ENCODE measurements at places on chromosomes 5 and 9. TPM values are rescaled to one million over a fixed set of nuclear protein-coding genes. Genes with fewer than 3 reads are reported as not detected.

DNA sequence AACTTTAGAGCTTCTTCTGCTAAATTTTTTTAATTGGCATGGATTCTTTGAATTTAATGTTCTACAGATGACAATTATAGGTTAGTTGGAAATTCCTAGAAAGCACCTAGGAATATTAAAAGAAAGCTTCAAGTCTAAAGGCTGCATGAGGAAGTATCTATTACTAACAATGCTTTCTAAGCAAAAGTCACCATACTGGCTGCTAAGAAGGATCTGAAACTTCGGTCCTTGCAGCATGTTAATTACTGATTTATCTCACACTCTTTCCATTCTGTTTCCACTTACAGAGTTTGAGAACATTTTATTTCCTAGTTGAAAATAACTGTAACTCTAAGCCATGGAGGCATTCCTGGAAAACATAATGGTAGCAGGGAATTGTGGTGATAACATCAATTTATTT lies 8.4 kb downstream of the SEMA6A start:
- no peak for DNase-seq

DNA sequence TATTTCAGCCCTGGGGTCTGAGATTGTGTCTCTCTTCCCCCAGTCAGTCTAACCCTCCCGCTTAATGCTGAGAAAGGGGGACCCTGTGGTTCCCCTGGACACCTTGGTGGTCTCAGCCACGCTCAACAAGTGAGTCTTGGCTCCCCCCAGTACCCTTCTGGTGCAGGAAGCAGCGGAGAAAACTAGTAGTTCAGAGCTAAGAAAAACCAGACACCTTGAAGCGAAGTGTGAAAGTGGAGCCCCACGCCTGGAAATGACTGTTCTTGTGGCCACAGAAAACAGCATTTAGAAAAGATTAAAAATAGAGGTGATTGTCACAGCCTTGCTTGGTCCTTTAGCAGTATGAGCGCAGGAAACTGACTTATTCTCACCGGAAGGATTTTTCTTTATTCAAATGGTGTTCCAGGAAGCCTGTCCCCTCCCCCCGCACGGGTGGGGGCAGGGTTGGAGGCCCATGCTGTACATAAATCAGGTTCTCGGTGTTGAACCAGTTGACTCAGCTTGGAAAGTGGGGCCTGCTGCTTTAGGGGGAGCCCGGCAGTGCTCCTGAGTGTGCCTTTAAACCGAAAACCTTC lies 8.1 kb downstream of the ARPC5L start:
- DNase-seq, result no peak

- no peak for DNase-seq
These were observed 18.8 kb downstream of the NUP214 start for GRCh38 chr9:131144201-131144600.

The PTPRD gene
- total RNA-seq, result 1.2 TPM

DNA sequence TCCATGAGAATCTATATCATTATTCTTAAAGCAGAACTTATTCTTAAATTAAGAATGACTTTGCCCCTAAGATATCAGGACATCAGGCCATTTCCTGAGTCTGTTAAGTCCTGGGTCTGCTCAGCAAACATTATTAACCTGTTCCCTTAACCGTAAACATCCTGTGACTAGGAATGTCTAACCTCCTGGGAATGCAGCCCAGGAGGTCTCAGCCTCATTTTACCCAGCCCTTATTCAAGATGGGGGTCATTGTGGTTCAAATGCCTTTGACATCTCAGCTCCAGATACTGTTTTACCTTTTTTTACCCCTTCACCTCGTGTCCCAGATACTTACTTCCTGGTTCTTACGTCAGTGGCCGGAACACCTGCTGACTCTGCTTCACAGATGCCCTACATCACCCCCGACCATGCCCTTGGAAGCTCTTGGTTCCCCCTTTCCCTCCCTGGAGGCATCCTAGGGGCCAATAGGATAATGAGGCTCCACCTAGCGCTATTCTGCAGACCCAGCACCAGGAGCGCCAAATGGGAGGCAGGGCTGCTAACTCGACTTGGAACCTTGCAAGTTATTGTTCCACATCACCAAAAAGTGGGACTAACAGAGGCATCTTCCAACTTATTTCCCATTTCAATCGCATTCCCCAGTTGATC lies 182.5 kb downstream of the MED10 start:
- DNase-seq, result no peak

DNA sequence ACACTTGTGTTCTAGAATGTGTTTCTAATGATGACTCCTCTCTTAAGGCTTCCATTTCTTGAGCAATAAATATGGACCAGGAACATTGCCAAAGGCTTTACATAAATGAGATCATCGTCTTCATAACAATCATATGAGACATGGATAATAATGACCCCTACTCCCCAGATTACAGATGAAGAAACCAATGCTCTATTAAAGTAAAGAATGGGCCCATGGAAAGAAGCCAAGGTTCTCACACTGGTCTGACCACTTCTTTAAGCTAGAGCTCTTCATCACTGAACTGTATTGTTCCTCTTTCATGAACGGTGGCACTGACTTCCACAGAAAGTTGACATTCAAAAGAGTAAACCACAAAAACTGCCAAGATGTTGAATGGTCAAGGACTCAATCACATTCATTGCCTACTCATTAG lies 65.3 kb downstream of the MARCHF3 start:
- DNase-seq, result no peak

- no peak for DNase-seq
These were observed 112.0 kb upstream of the ZNF366 start for GRCh38 chr5:72619251-72619650.

- peak; percentile 70 for DNase-seq
These were observed 71.9 kb downstream of the MVB12B start for GRCh38 chr9:126398403-126399058.

- no peak for DNase-seq
These were observed 68.8 kb downstream of the HACD4 start for GRCh38 chr9:20962536-20963225.

The FIBCD1 gene
- not detected for total RNA-seq

GRCh38 chr5:145598983-145599382 lies 236.2 kb downstream of the PRELID2 start:
- no peak for DNase-seq

DNA sequence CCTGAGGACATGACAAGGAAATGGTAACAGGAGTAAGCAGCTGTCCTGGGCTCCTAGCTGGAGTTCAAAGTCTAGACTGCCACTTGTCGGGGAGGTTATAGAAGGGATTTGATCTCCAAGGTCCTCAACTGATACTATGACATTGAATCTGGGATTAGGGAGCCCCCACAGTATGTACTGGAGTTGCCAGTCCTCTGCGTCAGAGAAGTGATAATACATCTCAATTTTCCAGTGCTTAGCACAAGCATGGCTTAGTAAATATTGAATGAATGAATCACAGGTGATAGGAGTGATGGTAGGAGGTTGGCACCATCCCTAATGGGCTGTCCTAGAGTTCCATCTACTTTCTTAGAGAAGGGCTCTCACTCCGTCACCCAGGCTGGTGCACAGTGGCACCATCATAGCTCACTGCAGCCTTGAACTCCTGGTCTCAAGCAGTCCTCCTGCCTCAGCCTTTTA lies 6.2 kb upstream of the TPM2 start:
- DNase-seq, result no peak

- DNase-seq, result no peak
These were observed 677 bp upstream of the TXNDC15 start for GRCh38 chr5:134873494-134873893.

DNA sequence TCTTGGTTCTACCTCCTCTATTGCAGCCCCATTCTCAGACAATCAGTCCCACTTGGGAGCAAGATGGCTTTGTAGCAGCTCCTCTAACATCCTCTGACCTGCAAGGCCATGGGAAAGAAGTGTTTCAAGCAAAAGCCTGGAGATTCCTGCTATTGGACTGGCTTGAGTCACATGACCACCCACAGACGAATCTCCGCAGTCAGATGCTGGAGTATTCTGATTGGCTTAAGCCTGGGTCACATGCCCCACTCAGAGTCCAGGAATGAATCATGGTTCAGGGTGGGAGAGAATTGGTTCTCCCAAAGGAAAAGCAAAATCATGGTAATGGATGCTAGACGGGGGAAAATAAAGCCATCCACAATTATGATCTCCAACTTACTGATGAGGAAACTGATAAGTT lies 22.6 kb upstream of the LMX1B start:
- no peak for DNase-seq

The GABRA6 gene
- not detected for total RNA-seq

DNA sequence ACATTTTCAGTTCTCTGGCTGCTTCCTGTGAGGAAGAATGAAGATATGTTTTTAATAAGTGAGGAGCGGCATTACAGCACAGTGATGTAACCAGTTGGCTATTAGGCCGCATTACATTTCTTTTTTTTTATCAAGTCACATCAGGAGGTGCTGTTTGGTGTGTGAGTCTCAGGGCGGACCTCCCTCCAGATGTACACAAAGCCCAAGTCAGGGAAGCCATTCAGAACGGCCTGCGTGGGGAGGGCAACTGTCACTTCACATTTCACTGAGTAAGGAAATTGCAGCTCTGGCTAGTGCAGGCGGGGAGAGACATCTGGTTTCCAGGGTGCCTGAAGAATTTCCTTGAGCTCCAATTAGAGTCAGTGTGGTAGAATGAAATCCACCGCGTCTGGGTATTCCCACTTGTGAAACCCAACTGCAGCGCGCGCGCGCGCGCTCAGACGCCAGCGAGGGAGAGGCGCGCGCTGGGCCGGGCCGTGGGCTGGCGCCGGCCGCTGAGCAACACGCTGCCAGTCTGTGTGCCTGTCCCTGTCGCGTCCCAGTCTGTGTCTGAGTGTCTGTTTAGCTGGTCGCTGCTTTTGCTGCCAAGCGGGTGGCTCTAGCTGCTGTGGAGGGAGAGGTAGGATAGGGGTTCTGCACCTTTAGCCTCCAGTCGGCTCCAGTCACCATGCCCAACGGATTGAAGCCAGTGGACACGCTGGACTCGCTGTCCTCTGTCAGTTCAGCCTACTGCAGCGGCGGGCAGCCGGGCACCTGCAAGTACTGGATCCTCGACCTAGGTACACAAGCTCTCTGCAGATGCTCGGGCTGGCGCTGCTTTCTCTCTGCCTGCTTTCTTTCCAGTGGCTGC lies 140.8 kb upstream of the OTULINL start:
- peak; percentile 63 for DNase-seq

The SPTLC1 gene
- total RNA-seq, result 28.0 TPM

DNA sequence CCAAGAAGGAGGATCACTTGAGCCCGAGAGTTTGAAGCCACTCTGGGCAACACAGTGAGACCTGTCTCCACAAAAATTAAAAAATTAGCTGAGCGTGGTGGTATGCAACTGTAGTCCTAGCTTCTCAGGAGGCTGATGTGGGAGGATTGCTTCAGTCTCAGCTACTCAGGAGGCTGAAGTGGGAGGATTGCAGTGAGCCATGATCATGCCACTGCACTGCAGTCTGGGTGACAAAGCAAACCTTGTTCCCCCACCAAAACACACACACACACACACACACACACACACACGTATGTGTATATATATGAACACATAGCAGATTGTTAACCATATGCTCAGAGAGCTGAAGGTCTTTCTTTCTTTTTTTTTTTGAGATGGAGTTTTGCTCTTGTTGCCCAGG lies 157.5 kb upstream of the MAST4 start:
- DNase-seq, result no peak

GRCh38 chr5:139638090-139638735 lies 9.9 kb upstream of the CXXC5 start:
- peak; percentile 84 for DNase-seq

The PROB1 gene
- 33.6 TPM for total RNA-seq

GRCh38 chr9:5392285-5392684 lies 45.4 kb downstream of the PLGRKT start:
- no peak for DNase-seq

- DNase-seq, result no peak
These were observed 49.8 kb downstream of the RASEF start for GRCh38 chr9:83012922-83013838.

DNA sequence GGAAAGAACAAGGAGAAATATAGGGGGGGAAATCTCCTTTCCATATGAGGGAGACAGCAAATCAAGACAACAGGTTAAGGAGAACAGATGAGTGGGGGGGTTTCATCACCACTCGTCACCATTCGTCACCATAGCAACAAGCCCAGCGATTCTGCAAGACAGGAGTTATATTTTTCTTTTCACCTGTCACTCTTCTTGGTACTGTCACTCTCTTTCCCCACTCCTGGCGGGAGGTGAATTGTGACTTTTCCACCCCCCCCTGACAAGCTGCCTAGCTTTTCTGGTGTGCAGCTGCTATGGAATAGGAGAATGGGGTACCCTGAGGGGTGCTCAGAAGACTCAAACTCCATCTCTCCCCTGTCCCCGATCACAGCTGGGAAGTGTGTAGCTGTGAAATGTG lies 239.9 kb downstream of the FAM114A2 start:
- DNase-seq, result no peak

The ZNF474 gene
- not detected for total RNA-seq

The DBH gene
- not detected for total RNA-seq

- DNase-seq, result peak; percentile 89
These were observed 160.1 kb upstream of the ZNF608 start for GRCh38 chr5:124906339-124907097.

GRCh38 chr9:81599837-81600236 lies 89.5 kb downstream of the TLE1 start:
- DNase-seq, result no peak

GRCh38 chr5:68652534-68652965 lies 437.0 kb downstream of the PIK3R1 start:
- DNase-seq, result peak; percentile 8

DNA sequence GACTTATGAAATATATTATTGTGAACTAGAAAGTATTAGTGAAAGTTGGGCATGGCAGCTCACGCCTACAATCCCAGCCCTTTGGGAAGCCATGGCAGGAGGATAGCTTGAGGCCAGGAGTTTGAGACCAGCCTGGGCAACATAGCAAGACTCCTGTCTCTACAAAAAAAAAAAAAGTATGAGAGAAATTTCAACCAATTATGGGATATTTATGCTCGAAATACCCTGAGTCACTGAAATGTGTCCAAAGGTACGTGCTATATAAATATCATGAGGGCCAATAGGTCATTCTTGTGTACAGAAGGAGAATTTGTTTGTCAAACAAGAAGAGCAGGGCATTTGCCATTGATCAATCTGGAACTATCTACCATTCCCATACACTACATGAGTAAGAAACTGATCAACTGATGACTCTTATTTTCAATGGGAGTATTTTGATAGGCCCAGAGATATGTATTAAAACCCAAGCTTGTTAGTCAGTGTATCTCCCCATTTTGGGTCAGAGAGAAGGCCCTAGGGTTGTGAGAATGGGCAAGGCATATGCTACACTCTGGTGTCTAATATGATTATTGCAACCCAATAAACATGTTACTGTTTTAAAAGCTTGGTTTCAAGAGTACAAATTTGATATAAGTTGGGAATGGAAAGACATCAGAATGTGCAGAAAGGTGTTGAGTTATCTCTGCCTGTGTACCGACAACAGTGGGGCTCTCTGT lies 21.7 kb upstream of the HOMER1 start:
- no peak for DNase-seq

The CAVIN4 gene
- 34.0 TPM for total RNA-seq

- DNase-seq, result no peak
These were observed 134.2 kb downstream of the RNF180 start for GRCh38 chr5:64299805-64300204.

DNA sequence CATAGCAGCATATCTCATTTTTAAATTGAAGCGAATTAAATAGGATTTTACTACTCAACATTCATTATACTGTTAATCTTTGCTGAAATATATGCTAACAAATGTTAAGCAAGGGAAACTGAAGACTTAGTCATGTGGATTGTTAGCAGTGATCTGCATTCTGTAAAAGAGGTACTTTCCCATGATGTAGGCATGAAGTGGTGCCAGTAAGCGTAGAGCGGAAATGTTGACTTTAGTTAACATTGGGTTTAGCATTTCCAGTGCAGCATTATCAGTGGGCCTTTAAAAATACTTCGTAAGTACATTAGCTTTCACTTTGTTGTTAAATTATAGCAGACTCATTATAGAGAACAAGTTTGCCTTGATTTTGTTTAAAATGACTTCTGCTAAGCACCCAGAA lies 130.3 kb downstream of the CDC42SE2 start:
- no peak for DNase-seq

Measured in gastrocnemius medialis (tissue), 4 donors.